MG63 (cell line): ENCODE measurements at places on chromosomes 7 and 10.

DNA sequence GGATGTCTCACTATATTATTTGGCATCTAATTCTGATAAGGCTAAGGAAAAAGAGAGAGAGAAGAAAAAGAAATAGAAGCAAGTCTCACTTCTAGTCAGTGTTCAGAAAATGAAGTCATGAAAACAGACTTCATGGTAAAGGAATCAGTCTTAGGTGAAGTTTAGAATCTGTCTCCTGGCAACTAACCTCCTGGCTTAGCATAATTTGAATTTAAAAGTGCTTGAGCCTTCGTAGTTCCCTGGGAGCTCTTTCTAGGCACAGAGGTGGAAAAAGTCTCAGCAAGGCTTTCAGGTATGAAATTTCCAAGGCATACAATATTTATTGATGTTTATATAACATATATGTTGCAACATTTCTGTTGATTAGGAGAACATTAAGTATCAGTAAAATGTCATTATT is 10.4 kb downstream of the CHRM2 start:
- no peak for DNase-seq

- no peak for DNase-seq
These were observed 23.7 kb downstream of the CAV1 start for GRCh38 chr7:116548506-116548905.

DNA sequence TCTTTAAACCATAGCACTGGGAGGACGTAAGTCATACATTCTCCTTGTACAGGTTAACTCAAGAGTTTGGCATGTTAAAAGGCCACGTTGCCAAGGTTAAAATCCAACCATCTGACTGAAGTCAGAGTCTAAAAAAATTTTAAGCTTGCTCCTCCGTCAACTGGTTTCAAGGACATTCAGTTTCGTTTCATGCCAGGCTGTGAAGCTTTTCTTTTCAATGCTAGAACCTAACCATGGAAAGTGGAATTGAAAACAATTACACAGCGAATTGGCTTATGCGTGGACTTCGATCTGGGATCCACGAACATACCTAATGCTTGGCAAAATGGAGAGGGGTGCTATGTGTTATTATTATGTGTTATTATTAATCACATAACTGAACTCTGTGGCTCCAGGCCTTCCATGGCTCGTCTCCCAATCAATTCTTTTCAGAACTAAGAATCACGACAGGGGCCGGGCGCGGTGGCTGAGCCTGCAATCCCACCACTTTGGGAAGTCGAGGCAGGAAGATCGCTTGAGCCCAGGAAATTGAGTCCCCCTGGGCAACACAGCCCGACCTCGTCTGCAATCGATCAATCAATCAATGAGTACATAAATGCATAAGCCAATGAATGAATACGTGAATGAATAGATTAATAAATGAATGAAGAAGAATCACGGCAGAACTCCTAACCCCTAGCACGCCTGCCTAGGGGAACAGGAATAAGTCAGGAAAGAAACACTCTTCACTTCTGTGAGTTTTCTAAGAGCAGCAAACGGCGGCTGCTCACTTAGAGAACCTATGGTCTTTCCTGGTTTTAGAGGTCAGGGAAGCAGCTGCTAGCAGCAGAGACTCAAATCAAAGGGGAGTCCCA is 733 bp upstream of the ARL5B start:
- DNase-seq: no peak

- DNase-seq: no peak
These were observed 45.7 kb downstream of the BTAF1 start for GRCh38 chr10:91969297-91969696.

GRCh38 chr10:125823663-125824251 is 411 bp downstream of the BCCIP start:
- DNase-seq: peak; percentile 6

GRCh38 chr7:119026391-119026790 is 801.9 kb downstream of the ANKRD7 start:
- no peak for DNase-seq

DNA sequence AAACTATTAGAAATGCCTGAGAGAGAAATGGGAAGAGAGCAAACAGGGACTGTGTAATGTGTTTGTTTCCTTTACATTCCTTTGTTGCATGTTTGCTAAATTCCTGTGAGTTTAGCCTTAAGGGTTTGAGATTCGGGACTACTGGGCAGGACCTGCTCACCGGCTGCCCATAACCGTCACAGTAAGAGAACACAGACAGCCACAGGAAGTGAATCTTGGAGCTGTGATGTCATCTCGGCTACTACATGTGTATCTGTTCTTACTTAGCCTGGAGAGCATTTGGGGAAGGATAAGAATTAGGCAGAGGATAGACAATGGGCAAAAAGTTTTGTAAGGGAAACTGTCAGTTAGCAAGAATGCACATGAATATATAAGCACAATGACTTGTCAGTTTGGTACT is 485.1 kb upstream of the KLF6 start:
- DNase-seq: peak; percentile 59

DNA sequence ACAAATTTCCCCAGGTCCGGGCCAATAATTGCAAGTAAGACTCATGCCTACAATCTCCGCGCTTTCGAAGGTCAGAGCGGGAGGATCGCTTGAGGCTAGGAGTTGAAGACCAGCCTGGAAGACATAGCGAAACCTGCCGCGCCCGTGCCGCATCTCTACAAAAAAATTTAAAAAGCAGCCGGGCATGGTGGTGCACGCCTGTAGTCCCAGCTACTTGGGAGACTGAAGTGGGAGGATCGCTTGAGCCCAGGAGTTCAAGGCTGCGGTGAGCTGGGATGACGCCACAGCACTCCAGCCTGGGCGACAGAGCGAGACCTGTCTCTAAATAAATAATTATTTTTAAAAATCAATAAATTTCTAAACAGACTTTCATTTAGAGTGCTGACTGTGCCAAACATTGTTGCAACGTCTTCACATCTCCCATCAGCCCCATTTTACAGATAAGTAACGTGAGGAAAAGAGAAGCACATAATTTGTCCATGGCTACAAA is 494 bp upstream of the CFAP43 start:
- no peak for DNase-seq

DNA sequence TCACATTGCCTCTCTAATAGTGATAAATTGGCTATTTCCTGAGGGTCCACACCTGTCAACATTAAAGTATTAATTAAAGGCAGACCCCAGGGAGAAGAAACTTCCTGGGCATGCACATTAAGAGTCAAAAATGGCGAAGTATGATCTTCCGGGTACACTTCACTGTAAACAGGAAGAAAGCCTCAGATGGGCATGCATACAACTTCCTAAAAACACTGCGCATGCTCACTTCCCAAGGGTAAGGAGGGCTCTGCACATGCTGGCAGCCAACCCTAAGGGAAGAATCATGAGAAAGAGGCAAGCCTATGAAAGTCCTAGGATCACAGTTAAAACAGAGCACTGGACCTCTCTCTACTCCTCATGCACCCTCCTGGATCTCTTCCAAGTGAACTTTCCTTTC is 80.1 kb upstream of the IMMP2L start:
- DNase-seq: no peak

DNA sequence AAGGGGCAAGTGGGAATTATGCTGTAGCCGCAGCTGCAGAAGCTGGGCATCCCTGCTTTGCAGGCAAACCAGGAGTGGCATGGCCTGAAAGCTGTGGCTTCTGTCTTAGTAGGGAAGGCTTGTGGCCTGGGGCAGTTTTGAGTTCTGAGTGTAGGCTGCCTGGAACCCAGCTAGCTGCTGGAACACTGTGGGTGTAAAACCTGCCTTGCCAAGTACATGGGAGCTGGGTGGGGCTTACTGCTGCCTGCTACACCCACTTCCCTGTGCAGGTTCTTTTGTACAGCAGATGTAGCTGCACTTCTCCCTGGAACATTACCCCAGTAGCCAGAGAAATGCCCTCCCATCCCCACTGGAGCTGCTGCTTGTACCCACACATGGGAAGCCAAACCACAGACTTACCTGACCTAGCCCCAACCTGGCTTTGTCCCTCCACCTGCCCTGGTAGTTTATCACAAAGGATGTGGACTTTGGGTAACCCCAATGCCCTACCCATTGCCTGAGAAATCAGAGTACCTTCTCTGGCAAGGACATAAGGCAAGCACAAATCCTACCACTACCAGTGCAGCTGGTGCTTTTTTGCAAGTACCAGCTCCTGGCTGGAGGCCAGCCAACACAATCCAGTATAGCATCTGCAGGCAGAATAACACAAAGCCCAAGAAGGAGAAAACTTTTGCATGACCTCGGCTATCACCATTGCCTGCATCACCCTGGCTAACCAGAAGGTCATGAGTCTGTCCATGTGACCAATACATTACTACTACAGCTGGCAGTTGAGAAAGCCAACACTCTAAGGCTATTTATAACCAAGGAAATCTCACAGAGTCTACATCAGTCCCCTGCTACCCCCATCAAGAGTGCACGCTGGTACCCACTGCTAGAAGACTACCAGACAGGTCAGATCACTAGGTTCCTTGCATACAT is 26.5 kb upstream of the PPP1R3A start:
- DNase-seq: no peak

- DNase-seq: no peak
These were observed 82.7 kb downstream of the RPS24 start for GRCh38 chr10:78116361-78116760.

DNA sequence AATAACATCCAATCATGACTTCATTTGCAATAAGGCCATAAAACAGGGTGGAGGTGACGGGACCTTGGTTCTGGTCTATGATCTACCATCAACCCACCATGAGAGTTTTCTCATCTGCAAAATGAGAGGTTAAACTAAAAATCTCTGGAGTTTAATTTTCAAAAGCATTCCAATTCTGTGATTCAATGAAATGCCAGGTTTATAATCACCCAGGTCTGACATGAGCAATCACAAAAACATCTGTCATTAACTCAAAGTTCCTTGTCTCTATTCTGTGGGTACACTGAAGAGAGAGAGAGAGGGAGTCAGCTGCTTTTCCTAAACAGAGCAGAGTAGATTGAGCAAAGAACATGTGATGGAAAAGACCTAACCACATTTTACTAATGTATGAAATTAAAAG is 75.4 kb downstream of the NUDCD3 start:
- no peak for DNase-seq

DNA sequence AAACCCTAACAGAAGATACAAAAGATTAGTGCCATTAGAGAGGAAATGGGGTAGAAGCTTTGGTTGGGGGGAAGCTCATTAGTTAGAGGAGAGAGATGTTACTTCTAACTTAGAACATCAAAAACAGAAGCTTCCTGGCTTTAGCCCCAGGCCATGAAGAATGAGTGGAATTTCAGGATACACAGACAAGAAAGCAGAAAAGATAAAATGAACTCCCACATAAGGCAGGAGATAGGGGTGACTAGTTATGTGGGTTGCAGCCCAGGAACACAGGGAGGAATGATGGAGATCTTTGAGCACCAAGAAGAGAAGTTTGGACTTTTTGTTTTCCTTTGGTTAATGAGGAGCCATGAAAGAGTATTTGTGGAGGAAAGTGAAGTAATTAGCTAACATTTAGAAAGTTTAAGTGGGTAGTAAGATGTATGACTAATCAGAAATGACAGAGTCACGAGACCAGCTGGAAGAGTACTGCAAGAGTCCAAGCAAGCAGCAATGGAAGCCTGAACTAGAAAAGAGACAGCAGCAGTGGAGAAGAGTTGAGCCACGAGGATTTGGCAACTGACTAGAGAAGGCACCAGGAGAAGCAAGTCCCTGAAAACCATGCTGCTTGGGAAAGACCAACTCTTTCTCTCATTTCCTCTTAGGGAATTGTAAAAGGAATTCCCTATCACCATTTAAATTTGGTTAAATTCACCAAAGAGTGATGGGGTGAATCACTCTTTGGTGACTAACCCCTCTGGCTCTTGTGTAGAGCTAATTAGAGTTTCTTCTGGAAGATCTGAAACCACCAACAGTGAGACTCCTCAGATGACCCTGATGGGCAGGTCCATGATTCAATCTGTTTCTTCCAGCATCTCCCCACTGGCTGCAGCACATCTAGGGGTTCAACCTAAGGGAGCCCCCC is 131.9 kb downstream of the KCNMA1 start:
- DNase-seq: peak; percentile 63

GRCh38 chr7:107622429-107622828 is 38.2 kb upstream of the SLC26A4 start:
- DNase-seq: no peak

GRCh38 chr7:118642396-118642795 is 417.9 kb downstream of the ANKRD7 start:
- DNase-seq: no peak
